AG10803 (cell line): ENCODE measurements at places on chromosomes 3 and 15.

GRCh38 chr15:51588966-51589365 is 33.6 kb downstream of the DMXL2 start:
- DNase-seq = no peak

GRCh38 chr15:34793901-34794300 is 1.4 kb downstream of the ACTC1 start:
- DNase-seq = no peak

DNA sequence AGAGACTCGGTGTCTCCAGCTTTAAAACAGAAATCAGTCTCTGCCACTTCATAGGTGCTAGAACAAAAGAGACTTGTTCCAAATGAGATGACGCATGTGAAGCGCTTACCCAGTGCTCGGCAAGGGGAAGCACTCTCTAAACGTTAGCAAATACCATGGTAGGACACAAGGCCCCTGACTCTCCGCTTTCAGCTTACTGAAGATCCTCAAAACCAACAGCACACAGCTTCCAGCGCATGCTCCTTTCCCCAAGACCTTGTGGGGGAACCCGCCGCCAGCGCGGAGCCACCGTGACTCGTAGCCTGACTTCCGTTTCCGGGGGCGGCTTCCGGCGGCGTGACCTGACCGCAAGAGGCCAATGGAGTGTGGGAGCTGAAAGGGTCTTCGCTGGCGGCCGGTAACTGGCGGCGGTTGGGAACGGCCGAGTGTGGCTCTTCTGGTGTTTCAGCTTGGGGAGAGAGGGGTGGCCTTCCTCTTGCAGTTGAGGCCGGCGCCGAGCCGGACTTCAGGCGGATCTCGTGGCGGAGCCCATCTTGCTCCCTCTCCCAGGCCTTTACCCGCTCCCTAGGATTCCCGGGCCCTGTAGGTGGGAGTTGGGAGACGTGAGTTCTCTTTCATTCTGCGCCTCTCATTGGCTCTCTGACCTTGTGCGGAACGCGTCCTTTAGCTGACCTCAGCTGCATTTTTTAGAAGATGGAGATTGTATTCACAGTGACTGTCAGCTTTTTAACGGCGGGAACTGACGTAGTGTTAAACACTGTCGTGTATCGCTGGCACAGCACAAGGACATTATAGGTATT is at the start of gene THUMPD3:
Gene THUMPD3 (plus strand): TSS at position 324 of the 800 bp plus-strand sequence. CDS start 2,015 bp downstream, outside the sequence.
- peak; percentile 88 for DNase-seq

DNA sequence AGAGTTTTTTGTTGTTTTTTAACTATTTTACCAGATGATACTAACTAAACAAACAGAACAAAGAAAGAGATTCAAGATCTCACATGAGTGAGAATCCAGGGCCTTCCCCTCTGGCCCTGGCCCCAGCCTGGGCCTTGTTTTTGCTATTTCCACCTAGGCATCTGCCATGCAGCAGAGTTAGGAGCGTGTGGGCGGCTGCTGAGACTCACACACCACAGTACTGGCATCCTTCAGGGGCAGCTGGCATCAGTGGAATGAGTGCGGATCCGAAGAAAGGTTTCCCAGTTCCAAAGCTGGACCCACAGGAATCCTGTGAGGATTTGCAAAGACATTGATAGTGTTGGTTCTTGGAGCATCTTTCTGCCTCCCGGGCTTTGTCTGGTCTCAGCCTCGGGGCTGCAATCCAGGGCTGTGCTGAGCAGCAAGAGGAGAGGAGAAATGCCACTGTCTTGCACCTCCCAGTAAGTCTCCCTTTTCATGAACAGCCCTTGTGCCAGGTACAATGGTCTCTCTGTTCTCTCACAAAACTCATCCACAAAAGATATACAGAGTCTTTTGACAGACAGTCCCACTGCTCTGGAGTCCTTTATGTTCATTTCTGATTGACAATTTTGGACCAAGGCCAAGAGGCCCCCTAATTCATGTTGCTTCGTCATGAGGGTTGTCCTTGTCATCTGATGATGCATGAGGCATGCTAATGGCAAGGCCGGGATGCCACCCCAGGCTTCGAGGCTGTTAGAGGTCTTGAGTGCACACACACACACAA is 46.6 kb downstream of the APH1B start:
- DNase-seq = peak; percentile 29

- peak; percentile 13 for DNase-seq
These were observed 44.1 kb downstream of the CTXND1 start for GRCh38 chr15:80207887-80208286.

DNA sequence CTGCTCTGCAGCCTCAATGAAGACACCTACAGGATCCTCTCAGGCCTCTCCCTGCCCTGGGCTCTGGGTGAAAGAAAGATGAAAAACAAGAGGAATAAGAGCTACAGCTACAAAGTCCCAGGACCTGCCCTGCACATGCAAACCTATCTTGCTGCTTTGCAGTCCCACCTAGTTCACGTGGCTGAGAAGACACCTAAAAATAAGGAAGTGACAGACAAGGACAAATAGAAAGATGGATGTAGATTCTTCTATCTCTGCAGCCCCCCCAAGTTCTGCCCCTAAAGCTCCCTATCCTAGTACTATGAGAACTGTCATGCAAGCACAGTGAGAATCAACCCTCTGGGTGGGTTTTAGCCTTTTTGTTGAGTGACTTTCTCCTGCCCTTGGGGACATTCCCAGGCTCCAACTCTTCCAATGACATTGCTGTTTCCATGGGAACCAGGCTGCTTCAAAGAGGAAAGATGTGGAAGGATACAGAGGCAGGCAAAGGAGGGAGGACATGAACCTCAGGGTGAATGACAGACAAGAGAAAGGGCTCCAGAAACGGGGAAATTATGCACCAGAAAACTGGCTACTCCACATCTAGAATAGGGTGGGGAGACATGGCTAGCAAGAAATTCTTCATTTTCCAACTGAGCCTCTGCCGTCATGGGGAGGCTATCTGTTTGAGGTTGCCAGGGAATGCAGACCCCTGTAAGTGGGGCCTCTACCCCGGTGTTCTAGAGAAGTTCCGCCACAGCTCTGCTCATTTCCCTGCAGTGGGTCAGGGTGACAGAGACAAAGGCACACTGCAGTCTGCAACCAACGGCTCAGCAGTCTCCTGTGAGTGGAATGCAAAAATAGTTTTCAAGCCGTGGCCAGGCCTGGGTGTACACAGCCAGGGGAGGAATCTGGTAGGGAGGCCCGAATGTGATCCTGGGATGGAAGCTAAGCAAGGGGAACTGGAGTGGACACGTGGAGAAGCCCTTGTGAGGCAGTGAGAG is 5.2 kb downstream of the CSPG5 start:
- DNase-seq = no peak
